Stimulated activated CD8-positive, alpha-beta memory T cell treated with anti-CD3 and anti-CD28 coated beads, Interleukin-4, amount 100 ng/mL, for 4 hours (primary cell): ENCODE measurements at places on chromosomes 12 and 14.

DNA sequence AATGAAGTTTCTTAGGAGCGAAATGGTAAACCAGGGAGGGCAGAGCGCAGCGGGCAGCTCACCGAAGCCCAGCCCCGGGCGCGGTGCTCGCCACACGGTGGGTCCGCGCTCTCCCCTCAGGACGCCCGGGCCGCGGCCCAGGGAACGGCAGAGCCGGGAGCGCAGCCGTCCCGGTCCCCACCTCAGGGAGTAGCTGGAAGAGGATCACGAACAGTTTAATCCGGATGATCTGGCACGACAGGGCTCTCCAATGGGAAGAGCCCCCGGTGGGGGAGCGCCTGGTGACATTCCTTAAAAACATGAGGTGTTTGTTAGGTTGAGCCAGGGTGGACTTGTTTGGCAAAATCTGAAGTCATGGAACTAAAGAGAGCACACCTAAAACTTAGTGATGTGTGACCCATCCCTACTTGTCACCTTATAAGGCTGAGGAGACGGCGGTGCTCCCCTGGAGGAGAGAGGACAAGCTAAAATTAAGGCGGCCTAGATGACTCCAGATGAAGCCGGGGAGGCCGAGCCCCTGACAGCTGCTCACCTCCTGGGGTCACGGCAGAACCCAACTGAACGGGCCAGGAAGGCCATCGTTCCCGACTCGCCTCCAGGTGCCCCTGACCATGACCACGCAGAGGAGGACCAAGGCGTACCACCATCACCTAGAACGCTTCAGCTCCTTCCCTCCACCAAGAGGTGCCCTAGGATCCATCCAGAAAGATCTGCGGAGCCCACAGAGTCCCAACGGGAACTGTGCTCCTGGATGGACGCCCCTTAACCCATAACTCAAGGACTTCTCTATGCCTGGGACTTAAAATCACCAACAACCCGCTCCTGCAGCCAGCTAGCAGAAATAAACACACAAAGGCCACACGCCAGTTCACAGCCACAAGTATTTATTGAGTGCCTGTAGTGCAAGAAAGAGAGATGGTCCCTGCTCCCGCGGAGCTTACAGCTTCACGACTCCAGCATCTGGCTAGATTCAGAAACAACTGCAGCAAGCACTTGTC, 866 bp upstream of the PITPNM2 start:
- no peak for DNase-seq

- DNase-seq = no peak
Observed at GRCh38 chr12:50120521-50120920, 8.5 kb downstream of the COX14 start.

DNA sequence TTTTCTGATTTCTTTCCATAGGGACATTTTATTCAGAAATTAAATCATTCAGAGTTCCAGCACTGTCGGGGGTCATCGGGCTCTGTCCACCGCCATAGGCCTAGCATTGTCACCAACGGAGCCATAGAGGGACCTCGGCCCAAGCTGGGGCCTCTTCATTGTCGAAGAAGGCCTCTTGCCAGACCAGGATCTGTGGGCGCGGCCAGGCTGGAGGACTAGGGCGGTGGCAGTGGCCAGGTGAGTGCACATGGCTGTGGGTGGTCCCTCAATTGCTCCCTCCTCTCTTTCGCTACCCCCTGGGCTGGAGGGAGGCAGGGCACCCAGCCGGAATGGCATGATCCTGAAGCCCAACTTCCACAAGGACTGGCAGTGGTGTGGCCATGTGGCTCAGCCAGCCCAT, 10.6 kb upstream of the SPSB2 start:
- no peak for DNase-seq

DNA sequence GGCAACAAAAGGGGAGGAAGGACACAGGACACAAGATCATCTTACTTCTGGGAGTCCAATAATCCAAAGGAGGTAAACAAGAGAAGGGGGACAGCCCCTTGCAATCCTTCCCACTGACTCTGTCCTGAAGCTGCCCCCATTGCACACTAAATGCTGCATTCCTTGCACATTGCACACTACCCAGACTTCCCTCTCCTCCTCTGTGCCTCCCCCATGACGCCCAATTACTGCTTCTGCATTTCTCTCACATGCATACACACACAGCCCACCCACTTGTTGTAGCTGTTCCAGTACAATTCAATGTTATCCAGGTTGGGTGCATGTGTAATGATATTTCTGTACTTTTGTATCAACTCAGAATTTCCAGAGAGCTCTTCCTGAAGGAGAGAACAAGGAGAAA, 5.5 kb downstream of the NDRG2 start:
- no peak for DNase-seq

- DNase-seq = no peak
Observed at GRCh38 chr12:8831116-8831515, 8.7 kb downstream of the A2ML1 start.

DNA sequence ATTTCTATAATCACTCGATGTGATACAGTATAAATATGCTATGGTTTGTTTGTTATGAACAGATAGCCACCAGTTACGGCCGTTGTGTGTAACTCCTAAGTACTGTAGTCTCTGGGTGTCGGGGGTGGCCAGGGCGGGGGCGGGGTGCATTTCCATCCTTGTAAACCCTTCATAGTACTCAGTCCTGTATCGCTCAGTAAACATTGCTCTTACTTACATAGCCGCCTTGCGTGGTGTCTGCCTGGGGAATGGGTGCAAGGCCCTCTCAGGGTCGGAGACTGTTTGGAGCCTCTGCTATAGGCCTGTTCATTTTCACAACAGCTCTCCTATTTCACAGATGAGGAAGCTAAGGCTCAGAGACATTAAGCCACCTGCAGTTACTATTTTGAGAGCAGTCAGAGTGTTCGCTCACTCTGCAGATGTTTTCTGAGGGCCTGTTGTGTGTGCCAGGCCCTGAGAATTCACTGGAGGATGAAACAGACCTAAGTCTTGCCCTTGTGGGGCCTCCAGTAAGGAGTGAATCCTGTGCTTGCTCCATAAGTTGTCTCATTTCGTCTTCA, 42.5 kb downstream of the JDP2 start:
- DNase-seq = no peak

- DNase-seq = no peak
Observed at GRCh38 chr14:94480809-94481208, 4.8 kb upstream of the SERPINA9 start.

DNA sequence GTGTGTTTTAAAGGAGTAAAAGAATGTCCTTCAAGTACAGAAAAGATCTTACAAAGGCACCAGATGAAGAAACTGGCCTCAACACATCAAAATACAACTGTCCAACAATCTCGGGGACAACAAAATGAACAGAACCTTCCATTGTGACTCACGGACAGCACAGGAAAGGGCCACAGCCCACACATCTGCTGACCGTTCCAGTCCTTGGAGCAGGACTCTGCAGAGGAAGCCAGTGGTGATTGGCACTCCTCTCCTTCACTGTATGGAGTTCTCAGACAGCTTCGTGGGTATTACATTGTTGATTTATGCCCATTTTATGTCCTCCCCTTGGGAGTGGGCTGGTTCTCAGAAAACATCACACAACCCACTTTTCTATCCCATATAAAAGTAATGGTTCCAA, 32.5 kb upstream of the TC2N start:
- no peak for DNase-seq

DNA sequence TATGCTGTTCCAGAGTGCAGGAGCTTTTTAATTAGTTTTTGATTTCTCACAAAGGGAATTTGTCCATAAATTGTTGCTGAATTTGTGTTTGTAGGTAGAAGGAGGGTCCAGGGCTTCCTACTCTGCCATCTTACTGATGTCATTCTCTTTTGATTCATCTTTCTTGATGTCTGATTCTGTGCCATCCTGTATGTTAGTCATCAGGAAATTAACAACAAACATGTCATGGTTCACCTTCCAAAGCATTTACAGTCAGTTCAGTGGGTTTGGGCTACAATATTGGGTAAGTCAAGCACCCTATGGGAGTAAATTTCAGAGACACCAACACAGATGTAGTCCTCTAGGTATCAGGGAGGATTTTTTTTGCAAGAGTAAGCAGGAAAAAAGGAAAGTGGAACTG, 135.2 kb upstream of the SLC38A2 start:
- DNase-seq = no peak

DNA sequence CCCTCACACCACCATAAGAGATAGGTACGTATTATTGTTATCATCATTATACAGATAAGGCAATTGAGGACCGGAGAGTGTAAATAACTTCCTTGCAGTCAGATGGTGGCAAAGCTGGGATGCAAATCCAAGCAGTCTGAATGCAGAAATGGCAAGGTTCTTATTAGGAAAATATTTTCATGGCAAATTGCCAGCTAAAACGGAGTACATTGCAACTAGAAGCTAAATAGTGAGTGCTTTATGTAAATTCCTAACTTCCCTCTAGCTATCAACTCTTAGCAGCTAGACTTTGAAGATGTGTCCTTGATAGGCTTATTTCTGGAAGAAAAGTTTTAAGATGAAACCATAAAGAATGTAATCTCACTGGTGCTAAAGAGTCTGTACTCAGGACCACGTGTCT, 323.9 kb upstream of the DIO2 start:
- DNase-seq = no peak

GRCh38 chr12:53677800-53678148, 1.9 kb upstream of the ATP5MC2 start:
- no peak for DNase-seq

GRCh38 chr14:49942090-49942489, 49.2 kb downstream of the ARF6 start:
- DNase-seq = no peak

GRCh38 chr14:41302776-41303175, 303.9 kb upstream of the LRFN5 start:
- DNase-seq = no peak

GRCh38 chr14:69464379-69464778, 20.1 kb upstream of the PLEKHD1 start:
- no peak for DNase-seq

DNA sequence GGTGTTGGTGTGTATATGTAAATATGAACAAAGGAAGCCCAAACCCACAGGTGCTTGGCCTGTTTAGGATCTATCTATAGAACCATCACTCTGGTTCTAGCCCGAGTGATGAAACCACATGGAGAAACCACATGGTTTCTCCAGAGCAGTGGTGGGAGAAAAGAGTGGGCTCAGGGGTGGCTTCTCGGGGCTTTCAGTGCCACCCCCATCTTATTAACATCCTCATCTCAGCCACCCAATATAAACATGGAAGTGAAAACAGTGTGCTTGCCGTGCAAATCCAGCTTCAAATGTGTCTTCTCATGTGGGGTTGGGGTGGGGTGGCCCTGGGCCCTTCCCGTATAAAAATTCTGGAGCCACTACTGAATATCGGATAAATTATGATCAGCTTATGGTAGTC, 109.0 kb downstream of the STAB2 start:
- no peak for DNase-seq

DNA sequence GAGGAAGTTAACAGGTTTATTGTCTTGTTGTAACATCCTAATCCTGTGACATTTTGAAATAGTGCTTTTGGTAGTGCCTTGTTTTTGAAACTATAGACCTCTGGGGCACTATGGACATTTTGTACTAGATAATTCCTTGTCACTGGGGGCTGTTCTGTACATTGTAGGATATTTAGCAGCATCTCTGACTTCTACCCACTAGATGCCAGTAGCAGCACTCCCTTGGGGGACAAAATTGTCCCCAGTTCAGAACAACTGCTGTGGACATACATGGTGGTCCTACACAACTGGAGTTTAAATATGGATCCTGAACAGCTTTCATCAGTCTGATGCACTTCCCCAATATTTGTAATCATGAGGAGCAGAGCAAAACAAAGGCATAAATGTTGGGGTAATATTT, 264.7 kb downstream of the RAD51B start:
- no peak for DNase-seq

DNA sequence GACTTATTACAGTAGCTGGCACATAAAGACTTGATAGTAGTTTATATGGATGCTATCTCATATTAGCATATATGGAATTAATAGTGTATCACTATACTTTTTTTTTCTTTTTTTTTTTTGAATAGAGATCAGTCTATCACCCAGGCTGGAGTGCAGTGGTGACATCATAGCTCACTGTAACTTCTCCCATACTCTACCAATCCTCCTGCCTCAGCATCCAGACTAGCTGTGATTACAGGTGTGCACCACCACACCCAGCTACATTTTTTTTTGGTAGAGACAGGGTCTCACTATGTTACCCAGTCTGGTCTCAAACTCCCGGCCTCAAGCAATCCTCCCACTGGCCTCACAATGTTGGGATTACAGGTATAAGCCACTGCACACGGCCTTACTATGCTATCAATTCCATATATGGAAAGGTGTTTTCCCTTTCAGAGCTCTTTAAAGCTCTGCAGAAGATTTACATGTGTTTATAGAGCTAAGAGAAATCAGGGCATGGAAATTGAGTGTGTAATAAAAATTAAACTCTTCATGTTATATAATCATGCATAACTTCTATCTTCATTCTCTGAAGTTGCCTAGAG, 1.8 kb upstream of the TBK1 start:
- DNase-seq = no peak

- no peak for DNase-seq
Observed at GRCh38 chr14:103898711-103899110, 29.5 kb upstream of the TDRD9 start.

- no peak for DNase-seq
Observed at GRCh38 chr12:10310926-10311720, 3.5 kb downstream of the KLRD1 start.

DNA sequence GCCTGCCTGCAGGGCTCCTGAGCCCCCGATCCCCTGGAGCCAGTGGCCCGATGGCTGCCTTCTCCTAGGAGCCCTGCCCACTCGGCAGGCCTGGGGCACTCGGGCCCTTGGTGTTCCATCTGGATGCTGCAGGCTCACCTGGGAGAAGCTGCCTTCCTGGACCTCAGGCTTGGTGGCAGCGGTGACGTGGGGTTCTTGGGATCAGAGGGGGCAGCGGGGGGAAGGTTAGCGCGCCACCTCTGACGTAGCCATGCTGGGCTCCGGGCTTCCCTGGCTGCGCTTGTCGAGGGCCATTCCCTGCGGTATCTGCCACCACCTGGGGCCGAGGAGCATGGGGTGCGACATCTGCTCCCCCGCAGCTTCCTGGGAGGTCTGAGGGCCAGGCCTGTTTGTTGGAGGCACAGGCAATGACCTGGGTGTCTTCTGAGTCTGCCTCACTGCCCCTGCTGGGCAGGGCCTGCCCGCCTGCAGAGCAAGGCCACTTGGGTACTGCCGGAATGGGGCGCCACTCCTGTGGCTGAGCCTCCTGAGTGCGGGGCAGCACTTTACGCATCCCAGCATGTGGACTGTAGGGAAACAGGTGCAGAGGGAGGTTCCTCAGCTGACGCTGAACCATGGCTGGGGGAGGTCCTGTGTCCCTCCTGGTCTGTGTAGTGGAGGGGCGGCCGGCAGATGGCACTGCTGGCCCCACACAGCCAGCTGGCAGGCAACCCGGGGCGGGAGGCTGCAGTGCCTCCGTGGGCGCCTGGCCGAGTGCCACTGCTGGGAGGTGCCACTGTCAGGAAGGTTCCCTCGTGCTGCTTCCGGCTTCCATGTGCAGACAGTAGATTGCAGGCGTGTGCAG, 20.3 kb downstream of the MTA1 start:
- DNase-seq = no peak

- DNase-seq = no peak
Observed at GRCh38 chr14:104494483-104494882, 85.1 kb upstream of the C14orf180 start.
